ENCODE measurements at places on chromosomes 4 and X.

DNA sequence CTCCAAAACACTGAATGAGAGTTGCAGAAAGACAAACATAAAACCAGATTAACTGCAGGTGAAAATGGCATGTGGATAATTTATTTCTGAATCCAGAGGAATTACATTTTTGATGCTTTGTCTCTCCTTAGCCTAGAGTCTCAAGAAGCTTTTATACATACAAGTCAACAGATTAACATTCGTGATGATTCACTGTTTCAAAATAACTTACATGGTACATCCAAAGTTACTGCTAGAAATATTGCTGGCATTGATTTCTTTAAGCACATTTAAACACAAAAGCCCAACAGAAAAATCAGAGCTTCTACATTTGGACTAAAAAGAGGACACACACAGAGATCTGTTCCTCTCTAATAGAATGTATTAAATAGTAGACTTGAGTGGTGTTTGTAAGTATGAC lies 105.6 kb downstream of the AMELX start:
- H3K36me3 ChIP-seq: no peaks in the 10 kb centered on the region
- no peak overlapping the region for H3K4me3 ChIP-seq
- no peak for DNase-seq
- H3K27ac ChIP-seq: no peak overlapping the region

DNA sequence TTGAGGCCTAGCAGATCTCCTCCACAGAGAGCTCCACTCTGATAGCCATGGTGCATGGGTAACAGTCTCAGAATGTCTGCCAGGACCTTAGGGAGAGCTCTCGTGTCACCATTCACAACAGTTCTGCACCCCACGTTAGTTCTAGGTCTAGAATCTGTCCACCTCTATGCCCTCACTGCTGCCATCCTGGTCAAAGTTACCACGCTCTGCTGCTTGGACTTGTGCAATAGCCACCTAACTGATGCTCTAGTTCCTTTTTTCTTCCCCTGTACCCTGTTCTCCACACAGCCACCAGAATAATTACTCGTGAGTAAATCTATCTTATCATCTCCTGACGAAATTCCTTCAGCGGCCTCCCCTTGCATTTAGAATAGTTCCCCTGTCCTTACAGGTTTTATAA lies 268.8 kb upstream of the GATB start:
- H3K27ac ChIP-seq: no peak overlapping the region
- H3K4me1 ChIP-seq: no peaks in the 10 kb centered on the region
- H3K36me3 ChIP-seq: no peaks in the 10 kb centered on the region
- no peak for DNase-seq

GRCh38 chrX:28988246-28988645 lies 401.0 kb downstream of the IL1RAPL1 start:
- H3K4me1 ChIP-seq: no peaks in the 10 kb centered on the region
- H3K4me3 ChIP-seq: no peak overlapping the region
- H3K27ac ChIP-seq: no peak overlapping the region
- no peak for DNase-seq
- H3K36me3 ChIP-seq: no peaks in the 10 kb centered on the region
- H3K27me3 ChIP-seq: no peaks in the 10 kb centered on the region

GRCh38 chr4:119238068-119238722 lies 25.7 kb downstream of the USP53 start:
- no peak overlapping the region for H3K27ac ChIP-seq
- H3K27me3 ChIP-seq: no peaks in the 10 kb centered on the region
- DNase-seq: no peak
- peaks cover 5% of the 10 kb centered on the region for H3K36me3 ChIP-seq
- H3K4me3 ChIP-seq: no peak overlapping the region
- H3K4me1 ChIP-seq: peaks cover 13% of the 10 kb centered on the region

- H3K27ac ChIP-seq: no peak overlapping the region
- H3K4me3 ChIP-seq: no peak overlapping the region
- no peaks in the 10 kb centered on the region for H3K27me3 ChIP-seq
These were observed 44.0 kb upstream of the LDB2 start for GRCh38 chr4:16942491-16942890.

DNA sequence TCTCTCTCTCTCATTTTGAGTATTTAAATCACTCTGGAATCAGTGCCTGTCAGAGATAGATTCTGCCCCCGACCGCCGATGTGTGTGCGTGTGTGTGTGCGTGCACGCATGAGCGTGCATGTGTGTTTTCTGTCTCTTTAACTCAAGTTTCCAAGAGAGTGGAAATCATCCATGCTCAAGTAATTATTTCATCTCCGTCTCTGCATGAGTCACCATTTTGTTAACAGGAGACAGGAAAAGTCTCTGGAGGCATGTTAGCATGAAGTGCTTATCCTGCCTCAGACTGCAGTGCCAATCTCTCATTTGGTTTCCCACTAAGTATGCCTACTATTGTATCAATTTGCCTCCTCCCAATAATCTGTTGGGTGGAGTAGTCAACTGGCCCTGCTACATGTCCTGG lies 182.9 kb upstream of the NHS start:
- H3K27ac ChIP-seq: no peak overlapping the region
- no peaks in the 10 kb centered on the region for H3K27me3 ChIP-seq
- no peak overlapping the region for H3K4me3 ChIP-seq
- DNase-seq: no peak

- no peaks in the 10 kb centered on the region for H3K36me3 ChIP-seq
- no peaks in the 10 kb centered on the region for H3K27me3 ChIP-seq
- DNase-seq: no peak
- H3K4me1 ChIP-seq: no peaks in the 10 kb centered on the region
- no peak overlapping the region for H3K27ac ChIP-seq
These were observed 87.3 kb upstream of the EMCN start for GRCh38 chr4:100605144-100605543.
